ENCODE measurements at places on chromosomes 7 and 10.
A peak's percentile ranks its signal among the peaks of the same experiment; 100 is the strongest.

DNA sequence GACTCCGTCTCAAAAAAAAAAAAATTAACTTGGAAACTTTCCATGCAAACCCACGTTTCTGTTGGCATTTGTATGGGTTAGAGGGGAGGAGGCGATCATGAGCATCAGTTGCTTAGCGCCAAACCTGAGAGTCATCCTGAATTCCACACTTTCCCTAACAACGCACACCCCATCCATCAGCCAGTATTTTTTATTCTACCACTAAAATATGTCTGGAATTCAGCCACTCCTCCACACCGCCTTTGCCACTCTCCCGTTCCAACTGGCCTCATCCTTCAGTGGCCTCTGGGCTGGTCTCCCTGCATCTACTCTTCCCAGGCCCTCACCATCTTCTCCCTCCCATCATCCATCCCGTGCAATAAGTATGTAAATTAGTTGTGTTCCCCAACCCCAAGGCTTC is 4.7 kb upstream of the LMBR1 start:
- no peak for DNase-seq

- no peak for DNase-seq
Observed at GRCh38 chr7:1474736-1475135, 15.5 kb upstream of the MICALL2 start.

- DNase-seq, result no peak
Observed at GRCh38 chr7:98395481-98395880, 5.4 kb downstream of the BAIAP2L1 start.

DNA sequence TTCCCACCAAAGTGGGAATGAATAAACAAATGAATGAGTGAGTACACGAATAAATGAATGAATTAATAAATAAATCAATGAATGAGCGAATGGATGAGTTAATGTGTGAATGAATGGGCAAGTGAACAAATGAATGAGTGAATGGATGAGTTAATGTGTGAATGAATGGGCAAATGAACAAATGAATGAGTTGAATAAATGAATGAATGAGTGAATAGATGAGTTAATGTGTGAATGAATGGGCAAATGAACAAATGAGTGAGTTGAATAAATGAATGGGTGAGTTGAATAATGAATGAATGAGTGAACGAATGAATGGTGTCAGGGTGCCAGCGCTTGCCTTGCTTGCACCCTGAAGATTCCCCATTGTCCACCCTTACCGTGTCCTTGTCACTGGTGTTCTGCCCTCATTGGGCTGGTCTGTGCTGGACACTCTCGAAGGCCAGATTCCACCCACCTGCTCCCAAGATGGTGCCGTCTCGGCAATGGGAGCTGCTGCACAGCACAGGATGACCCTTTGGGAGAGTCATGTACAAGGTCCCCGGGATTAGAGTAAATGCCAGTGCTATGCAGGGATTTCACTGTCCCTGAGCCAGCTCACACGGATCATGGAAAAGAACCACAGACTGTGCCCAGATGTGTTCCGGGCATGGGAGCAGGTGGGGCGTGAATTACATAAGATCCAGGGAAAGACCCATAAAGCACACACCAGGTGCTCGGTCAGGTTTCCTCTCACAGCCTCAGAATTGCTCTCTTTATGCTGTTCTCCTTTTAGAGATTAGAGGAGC is 83.2 kb downstream of the CAMK1D start:
- no peak for DNase-seq

- DNase-seq, result peak; percentile 69
Observed at GRCh38 chr7:104943502-104944343, 70.3 kb upstream of the KMT2E start.

DNA sequence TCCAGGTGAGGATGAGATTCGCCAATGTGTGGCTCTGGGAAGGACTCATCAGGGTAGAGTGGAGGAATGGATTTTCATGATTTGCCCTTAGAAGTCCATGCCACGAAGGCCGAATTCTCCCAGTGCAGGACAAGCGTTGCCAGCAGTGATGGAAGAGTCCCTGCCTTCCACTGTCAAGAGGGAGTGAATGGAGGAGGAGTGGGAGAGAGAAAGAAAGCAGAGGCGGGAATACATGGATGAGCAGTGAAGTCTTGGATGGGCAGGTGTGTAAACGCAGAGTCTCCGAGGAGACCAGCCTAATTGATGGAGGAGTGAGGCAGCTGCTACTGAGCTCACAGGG is 419.2 kb downstream of the GLRX3 start:
- no peak for DNase-seq

DNA sequence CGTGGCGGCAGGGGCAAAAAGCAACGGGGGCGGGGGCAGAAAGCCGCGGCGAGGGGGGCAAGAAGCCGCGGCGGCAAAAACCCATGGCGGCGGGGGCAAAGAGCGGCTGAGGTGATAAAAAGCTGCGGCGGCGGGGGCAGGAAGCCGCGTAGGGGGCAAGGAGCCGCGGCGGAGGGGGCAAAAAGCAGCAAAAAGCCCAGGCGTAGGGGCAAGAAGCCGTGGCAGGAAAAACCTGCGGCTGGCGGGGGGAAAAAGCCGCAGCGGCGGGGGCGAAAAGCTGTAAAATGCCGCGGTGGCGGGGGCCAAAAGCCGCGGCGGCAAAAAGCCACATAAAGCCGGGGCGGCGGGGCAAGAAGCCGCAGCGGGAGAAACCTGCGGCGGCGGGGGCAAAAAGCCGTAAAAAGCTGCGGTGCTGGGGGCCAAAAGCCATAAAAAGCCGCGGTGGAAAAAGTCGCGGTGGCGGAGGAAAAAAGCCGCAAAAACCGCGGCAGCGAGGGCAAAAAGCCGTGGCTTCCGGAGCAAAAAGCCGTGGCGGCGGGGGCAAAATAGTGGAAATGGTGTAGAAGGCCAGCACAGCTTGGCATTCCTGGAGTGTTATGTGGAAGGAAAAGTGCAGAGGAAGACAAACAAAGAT is 487.8 kb downstream of the ZNF33B start:
- no peak for DNase-seq

- no peak for DNase-seq
Observed at GRCh38 chr7:1802899-1803298, 132.8 kb downstream of the ELFN1 start.

DNA sequence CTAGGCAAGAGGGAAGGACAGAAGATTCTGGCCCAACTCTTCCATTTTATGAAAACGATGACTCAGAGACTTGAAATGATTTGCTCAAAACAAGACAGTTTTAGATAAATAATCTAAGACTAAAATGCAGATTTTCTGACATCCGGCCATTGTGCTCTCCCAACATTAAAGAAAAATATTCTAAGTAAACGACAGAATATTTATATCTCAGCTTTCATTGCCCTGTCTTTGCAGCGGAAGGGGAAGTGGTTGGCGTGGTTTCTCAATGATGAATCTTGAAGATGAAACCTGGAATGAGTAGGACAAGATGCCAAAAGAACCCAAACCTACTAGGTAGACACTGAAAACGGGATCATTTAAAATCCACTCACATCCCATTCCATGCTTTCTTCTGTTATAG is 28.9 kb upstream of the NPY start:
- no peak for DNase-seq

DNA sequence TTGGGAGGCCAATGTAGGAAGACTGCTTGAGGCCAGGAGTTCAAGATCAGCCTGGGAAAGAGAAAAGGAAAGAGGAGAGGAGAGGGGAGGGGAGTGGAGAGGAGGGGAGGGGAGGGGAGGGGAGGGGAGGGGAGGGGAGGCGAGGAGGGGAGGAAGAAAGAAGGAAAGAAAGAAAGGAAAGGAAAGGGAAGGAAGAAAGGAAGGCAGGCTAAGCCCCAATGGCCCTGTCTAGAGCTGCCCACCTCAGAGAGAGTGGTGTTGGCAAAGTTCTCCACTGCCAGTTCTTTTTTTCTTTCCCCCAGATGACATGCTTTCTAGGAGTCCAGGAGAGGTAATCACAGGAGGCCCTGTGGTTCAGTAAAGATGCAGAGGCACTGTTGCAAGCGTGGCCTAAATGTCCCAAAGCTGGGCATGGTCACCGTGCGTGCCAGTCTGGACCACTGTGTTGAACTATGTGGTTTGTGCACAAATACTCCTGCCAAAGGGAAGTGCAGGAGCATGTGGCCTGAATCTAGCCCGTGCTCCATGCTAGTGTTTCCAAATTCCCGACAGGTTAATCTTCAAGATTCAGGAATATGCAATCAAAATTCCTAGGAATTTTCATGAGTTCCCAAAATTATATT is 39.7 kb downstream of the ODAD2 start:
- DNase-seq, result no peak

GRCh38 chr7:118452128-118452527 is 227.6 kb downstream of the ANKRD7 start:
- DNase-seq, result no peak

- peak; percentile 89 for DNase-seq
Observed at GRCh38 chr7:149090397-149091195, at the start of gene ZNF786. Gene ZNF786 (minus strand): TSS chr7:149090718. CDS start chr7:149090640, 78 bp downstream.

- DNase-seq, result no peak
Observed at GRCh38 chr7:85234730-85235129, 47.9 kb upstream of the SEMA3D start.

DNA sequence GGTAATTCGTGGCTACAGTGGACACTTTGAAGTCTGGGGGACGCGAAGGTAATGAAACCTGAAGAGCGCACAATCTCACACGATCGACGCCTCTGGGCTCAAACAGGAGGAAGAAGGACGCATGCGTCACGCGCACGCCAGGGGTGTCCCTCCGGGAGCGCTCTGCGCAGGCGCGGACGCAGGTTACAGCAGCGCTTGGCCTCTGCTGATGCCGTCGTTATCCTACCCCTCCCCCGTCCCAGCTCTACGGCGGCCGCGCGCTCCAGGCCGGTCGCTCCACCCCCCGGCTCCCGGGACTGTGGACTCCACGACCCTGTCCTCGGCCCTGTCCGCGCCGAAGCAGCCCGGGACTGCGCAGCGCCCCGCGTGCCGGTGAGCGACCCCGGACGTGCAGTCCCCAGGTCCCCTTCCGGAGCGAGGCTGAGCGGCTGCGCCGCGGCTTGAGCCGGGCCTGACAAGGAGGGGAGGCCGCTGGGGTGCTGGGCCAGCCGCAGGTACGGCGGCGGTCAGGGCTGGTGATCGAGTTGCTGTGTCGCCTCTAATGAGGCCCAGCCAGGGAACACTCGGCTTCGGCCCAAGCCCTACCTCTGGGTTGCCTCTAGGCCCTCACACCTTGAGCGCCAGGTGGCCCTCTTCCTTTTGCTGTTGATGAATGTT is at the start of gene TMEM106B:
TSS of gene TMEM106B (plus strand) at position 241 of the 657 bp plus-strand sequence. CDS start 3,517 bp downstream, outside the sequence.
- DNase-seq, result peak; percentile 95

DNA sequence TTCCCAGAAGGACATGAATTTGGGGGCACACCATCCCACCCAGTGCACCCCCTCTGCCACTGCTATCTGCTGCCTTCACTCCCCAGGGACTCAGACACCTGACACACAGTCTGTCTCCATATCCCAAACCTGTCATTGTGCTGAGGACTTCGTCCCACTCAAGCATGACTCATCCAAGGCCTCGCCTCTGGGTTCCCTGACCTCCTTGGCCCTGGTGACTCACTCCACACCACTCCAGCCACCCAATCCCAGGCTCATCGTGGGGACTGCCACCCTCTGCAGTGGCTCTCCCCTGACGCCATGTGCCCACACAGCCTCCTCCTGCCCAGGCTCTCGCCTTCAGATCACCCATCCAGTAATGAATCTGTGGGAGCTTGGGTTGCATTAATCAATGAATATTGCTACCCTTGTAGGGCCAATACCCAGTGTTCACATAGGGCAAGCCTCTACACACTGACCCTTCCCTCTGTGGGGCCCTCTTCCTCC is 6.6 kb upstream of the INSIG1 start:
- DNase-seq, result no peak

- DNase-seq, result no peak
Observed at GRCh38 chr7:93835702-93836101, 54.9 kb downstream of the TFPI2 start.

DNA sequence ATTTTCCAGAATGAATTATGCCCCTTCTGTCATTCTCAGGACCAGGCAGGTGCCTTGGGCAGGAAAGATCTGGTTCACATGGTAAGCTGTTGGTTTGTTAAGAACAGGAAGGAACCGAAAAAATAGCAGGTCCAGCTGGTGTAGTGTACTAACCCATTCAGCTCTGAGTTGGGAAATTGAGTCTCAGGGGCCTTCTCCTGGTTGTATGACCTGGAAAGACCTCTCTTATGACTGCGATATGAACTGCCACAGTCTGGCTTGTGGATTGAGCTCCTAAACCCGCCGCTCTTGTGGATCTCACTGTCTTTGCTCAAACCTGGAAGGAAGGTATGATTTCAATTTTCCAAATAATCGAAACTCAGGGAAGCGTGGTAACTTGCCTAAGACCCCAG is 4.5 kb downstream of the LRIT1 start:
- DNase-seq, result no peak

GRCh38 chr10:75073442-75073841 is 38.0 kb upstream of the SAMD8 start:
- no peak for DNase-seq

- no peak for DNase-seq
Observed at GRCh38 chr10:82908751-82909150, 1033.8 kb downstream of the NRG3 start.

GRCh38 chr10:69439350-69439739 is 11.9 kb upstream of the TSPAN15 start:
- peak; percentile 74 for DNase-seq

- no peak for DNase-seq
Observed at GRCh38 chr7:108114117-108114841, 15.9 kb downstream of the LAMB4 start.

GRCh38 chr7:23473844-23474093 is 3.5 kb upstream of the IGF2BP3 start:
- no peak for DNase-seq

GRCh38 chr10:119516381-119517234 is 25.9 kb downstream of the RGS10 start:
- peak; percentile 78 for DNase-seq

Measured in Peyer's patch (tissue), 4 donors.